ENCODE measurements at places on chromosomes 12 and 14.

DNA sequence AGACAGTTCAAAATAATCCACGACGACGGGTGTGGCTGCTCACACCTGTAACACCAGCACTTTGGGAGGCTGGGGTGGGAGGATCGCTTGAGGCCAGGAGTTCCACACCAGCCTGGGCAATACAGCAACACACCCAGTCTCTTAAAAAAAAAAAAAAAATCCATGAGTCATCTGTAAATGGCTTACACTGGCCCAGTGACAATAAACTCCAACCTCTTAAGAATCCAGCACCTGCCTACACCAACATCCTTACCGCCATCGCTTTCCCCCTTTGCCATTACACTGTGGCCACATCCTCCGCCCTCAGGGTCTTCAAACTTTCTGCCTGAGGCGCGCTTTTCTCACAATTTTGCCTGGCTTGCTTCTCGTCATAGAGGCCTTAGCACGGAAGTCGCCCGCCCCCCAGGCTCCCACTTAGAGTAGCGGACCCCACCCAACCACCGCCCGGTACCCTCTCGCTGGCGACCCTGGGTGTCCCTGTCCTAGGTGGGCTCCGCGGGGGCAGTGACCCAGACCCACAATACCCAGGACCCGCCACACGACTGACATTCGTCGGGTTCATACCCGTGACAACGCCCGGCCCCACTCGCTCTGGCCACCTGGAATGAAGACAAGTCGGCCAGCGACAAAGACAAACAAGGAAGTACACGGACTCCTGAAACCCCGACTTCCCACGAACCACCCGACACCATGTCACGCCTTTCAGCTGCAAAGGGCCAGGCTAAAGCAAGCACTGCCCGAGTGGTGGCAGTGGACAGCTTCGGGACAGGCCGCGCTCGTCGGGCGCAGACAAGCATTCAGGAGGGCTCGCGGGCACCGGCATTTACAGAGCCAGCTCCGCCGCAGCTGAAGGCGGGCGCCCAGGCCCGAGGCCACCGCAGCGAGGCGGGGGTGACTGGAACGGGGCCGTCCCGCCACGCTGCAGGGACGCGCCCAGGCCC lies 636 bp downstream of the GOLGA3 start:
- DNase-seq: no peak

DNA sequence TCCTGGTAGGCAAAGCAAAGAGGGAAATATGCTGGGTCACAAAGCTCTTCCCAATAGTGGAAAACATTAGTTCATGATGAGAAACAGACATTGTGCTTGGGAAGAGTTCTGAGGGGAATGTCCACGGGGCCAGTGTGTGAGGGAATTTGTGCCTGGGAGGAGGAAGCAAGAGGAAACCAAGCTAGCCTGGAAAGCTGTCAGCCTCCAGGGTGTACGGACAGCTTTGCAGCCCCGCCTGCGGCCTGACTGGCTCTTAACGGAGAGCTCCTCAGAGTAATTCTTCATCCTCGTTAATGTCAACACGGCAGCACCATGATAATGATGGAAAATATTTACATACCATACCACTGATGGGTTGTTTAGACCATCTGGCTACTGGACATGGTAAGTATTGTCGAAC lies 32.4 kb downstream of the PITPNM2 start:
- no peak for DNase-seq

GRCh38 chr12:116551952-116552772 lies 7.0 kb upstream of the MAP1LC3B2 start:
- DNase-seq: no peak

DNA sequence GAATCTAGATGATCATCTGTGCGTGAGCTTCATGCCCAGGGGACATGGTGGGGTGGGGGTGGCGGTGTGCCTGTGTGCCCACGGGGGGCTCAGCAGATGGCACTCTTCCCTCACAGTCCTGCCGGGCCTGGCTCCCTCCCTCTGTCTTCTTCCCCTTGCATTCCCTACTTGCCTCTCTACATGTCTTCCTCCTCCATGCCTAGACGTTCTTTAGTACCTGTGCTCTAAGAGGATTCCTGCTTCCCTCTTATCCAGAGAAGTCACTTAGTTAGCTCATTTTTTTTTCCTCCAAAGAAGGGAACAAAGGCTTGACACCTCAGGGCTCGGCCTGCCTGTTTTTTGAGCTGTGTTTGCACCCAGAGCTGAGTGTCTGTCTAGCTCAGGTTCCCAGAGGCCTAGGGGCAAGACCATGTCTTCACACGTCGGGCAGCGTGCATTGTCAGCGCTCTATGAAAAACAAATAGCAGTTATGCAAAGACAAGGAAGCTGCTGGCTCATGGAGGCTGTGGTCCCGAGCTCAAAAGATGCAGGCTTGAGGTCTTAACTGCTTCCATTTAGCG lies 48.8 kb downstream of the NINJ2 start:
- DNase-seq: no peak

DNA sequence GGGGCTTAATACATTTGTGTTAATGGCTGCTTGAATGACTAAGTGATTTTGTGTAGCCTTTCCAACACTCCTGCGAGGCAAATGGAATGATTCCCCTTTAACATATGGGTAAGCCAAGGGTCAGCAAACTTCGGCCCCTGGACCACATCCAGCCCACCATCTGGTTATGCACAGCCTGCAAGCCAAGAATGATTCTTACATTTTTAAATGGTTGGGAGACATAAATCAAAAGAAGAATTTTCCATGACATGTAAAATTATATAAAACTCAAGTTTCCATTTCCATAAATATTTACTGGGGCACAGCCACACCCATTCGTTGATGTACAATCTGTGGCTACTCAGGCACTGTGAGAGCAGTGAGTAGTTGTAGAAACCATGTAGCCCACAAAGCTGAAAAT lies 9.0 kb downstream of the SLC8B1 start:
- DNase-seq: no peak

GRCh38 chr14:67503331-67503730 lies 14.8 kb upstream of the TMEM229B start:
- DNase-seq: no peak

DNA sequence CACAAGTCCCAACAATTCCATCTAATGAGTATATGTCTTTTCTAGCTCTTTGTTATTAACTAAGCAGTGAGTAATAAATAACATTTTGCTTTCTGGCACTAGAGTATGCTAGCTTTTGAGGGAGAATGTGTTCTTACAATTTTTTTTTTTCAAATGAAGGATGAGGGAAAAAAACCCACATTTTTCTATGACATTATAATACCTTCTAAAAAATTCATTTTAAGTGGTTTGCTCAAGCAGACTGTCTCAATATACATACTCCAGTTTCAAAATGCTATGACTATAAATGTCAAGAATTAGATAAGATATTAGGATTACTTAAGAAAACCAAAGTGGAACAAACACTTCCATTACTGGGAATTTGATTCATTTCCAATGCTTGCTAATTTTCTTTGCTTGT lies 394.6 kb downstream of the C12orf75 start:
- DNase-seq: no peak

- no peak for DNase-seq
Measured at GRCh38 chr12:119409043-119409442, 74.5 kb downstream of the CCDC60 start.

DNA sequence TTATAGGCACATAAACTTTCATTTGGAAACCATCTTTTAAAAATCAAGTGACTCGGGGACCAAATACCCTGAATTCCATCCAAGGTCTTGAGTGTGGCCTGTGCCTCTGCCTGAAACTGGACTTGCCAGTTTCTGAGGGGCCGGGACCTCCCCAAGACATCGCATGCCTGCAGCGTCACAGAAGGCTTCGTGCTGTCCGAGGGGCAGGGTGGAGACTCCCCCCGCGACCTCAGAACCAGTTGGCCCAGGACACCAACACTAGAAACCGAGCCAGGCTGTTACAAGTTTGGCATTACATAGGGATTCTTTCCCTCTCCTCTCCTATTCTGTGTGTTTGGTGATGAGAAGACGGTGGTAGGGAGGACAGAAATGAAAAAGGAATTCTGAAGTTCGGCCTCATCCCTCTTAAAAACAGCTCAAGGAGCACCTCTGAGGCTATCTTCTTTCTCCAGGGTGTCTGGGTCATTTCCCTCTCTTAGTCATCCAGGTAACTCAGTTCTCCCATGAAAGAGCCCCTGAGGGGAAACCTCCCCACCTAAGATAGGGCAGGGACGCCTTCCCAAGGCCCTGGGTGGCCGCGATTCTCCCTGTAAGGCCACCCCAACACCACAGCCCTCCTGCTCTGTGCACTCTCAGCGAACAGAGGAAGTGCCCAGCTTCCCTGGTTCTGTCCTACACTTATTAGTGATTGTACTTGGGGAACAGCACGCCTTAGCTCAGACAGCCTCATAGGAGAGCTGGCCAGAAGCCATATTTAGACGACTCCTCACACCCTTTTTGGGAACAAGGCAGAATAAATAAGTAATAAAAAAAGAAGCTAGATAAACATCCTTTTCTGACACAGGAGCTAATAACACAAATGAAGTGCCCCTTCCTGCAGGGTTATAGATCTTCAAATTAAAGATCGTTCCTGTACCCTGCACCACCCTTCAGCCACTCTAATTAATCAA lies 93.8 kb downstream of the BCL11B start:
- DNase-seq: no peak

DNA sequence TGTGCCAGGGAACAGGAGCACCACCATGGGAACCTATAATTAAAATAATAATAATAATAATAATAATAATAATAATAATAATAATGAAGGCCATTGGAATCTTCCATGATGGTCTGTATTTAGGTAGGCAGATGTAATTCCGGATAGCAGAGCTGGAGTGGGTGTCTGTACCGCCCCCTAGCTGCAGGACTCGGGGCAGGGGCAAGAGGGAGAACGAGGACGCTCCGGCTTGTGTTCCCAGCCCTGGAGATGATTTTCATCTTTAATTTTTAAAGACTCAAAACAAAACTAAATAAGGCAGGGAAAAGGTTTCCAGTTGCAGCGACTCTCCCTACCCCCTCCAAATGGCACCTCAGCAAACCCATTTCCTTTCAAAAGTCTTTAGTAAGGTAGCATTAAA lies 501.1 kb downstream of the VRK1 start:
- no peak for DNase-seq

GRCh38 chr14:91143862-91144261 lies 30.0 kb downstream of the DGLUCY start:
- DNase-seq: no peak

DNA sequence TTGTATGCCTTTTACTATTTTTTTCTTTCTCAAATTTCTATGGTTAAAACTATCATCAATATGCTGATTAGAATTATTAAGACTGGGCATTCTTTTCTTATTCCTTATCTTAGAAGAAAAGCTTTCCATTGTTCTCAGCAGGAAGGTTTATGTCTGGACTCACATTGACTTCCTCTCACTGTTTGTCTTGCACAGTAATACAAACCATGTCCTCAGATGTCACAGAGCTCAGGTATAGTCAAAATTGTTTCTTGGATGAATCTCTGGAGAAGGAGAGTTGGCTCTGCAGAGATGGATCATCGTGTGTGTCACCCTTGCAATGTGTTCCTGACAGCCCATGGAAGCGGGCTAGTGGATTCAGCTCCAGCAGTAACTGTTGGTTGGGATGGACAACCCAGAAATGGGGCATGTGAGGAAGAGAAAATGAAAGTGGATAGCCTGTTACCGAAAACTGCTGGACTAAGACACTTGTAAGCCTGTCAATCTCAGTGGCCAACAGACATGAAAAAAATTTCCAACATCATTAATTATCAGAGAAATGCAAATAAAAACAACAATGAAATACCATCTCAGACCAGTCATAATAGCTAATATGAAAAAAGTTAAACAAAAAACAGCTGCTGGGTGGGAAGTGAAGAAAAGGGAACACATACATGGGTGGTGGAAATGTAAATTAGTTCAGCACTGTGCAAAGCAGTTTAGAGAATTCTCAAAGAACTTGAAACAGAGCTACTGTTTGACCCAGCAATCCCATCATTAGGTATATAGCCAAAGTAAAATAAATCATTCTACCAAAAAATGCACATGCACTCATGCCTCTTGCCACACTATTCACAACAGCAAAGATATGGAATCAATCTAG lies 967.8 kb downstream of the TMEM121 start:
- no peak for DNase-seq

DNA sequence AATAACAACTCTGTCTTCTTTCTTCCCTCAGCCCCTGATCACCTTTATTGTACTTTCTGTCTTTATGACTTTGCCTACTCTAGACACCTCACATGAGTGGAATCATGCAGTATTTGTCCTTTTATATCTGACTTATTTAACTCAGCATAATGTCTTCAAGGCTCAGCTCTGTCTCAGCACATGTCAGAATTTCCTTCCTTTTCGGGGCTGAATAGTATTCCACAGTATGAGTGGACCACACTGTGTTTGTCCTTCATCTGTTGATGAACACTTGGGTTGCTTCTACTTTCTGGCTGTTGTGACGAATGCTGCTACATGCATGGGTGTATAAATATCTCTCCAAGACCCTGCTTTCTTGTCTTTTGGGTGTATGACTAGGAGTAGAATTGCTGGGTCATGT lies 117.6 kb downstream of the KIF26A start:
- no peak for DNase-seq

DNA sequence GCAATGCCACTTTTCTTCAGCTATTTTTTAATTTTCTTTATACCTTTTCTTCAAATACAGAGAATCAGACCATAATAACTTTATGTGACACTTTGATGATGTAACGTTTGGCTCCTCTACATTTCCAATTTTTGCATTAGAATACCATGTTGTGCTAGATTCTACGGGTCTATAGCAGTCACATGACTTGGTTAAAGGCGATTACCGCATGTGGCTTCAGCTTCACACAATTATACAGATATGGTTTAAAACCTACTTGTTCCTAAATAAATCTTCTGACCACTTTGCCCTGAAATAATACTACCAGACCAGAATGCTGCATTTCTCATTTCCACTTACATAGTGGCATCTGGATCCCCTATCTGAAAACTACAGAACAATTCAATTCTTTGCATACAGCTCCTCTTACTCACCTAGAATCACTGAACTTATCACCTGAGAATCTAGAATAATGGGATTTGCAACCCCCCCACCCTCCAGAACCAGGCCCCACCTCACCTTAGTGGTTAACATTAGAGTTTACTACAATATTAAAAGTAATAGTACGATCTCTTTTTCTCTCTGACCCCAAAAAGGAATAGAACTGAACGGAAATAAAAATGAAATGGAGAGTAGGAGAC lies 1.3 kb downstream of the MAX start:
- DNase-seq: no peak

GRCh38 chr14:53217316-53217994 lies 64.3 kb upstream of the DDHD1 start:
- peak; percentile 47 for DNase-seq

Data from activated T-cell treated with anti-CD3 and anti-CD28 coated beads for 1 hour (primary cell).